ENCODE measurements at places on chromosomes 4 and X. TPM values are rescaled to one million over a fixed set of nuclear protein-coding genes. Genes with fewer than 3 reads are reported as not detected.

DNA sequence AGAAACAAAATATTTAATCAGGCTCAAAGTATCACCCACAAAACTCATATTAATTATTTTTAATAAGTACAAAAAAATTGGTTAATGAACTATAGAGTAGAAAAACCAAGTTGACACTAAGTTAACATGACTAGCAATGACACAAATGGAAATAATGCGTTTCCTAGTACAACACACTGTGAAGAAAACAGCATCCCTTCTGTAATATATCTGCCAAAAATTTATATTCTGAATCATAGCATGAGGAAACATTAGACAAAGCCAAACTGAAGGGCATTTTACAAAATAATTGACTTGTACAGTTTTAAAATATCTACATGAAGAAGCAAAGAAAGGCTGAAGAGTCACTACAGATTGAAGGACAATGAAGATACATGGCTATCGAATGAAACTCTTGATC lies 477.6 kb upstream of the INTU start:
- H3K4me3 ChIP-seq = no peak overlapping the region
- no peak overlapping the region for H3K27ac ChIP-seq
- no peaks in the 10 kb centered on the region for H3K27me3 ChIP-seq
- H3K36me3 ChIP-seq = no peaks in the 10 kb centered on the region

The DLG3 gene
- 8.2 TPM for total RNA-seq

The SNCA gene
- total RNA-seq = 3.3 TPM

GRCh38 chr4:101621120-101621519 lies 169.4 kb upstream of the BANK1 start:
- no peak for DNase-seq
- no peaks in the 10 kb centered on the region for H3K4me1 ChIP-seq
- H3K4me3 ChIP-seq = no peak overlapping the region
- H3K27me3 ChIP-seq = no peaks in the 10 kb centered on the region
- no peaks in the 10 kb centered on the region for H3K36me3 ChIP-seq

GRCh38 chr4:14853176-14853943 lies 148.9 kb upstream of the CPEB2 start:
- H3K4me1 ChIP-seq = peaks cover 7% of the 10 kb centered on the region
- H3K27me3 ChIP-seq = no peaks in the 10 kb centered on the region
- no peak for DNase-seq
- H3K36me3 ChIP-seq = no peaks in the 10 kb centered on the region

- H3K36me3 ChIP-seq = no peaks in the 10 kb centered on the region
- no peaks in the 10 kb centered on the region for H3K27me3 ChIP-seq
- no peak for DNase-seq
- H3K4me3 ChIP-seq = no peak overlapping the region
Observed at GRCh38 chrX:102934624-102935023, 2.4 kb upstream of the RAB40AL start.
